NAMALWA (cell line): ENCODE measurements at places on chromosomes 1 and 21.

DNA sequence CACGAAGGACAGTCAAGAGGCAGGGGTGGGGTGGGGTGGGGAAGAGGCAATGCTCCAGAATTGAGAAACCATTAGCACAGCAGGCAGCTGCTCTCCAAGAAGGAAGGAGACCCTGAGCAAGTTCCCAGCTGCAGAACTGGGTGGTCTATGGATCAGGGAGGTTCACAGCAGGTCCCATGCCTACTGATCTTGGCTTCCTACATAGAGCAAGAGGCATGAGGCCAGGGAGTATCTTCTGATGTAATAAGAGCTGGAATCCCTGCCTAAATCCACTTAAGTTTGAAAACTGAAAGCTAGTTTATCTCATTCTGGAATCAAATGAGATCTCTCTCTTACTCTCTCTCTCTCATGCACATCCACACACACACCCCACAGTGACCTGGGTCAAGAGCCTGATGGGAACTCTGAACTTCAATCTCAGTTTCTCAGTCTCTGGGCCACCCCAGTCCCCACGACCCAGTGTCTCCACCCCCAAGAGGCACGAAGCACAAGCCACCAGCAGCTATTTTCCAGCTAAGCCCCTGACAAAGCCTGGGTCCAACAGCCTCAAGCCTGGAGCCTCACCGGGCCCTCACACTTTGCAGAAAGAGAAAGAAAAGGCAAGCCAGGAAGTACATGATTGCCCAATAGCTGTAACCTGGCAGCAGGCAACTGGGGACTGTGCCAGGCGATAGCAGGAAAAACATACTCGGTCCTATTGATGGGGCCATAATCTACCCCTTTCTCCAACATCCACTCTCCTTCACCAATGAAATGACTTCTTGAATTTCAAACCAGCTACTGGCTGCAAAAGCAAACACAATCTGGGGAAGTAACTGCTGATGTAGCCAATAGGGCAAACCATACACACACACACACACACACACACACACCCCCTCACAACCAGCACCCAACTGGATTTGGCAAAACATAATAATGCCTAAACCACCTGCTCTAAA lies 2.2 kb downstream of the NUAK2 start:
- peak; percentile 52 for DNase-seq

GRCh38 chr1:15833069-15833679 lies 14.3 kb upstream of the SPEN start:
- DNase-seq = no peak

- DNase-seq = no peak
Observed at GRCh38 chr1:29460041-29460610, 223.8 kb downstream of the PTPRU start.

- no peak for DNase-seq
Observed at GRCh38 chr21:34650861-34651431, 17.8 kb upstream of the CLIC6 start.

- peak; percentile 91 for DNase-seq
Observed at GRCh38 chr1:214427871-214428277, 123.5 kb downstream of the PTPN14 start.

- DNase-seq = no peak
Observed at GRCh38 chr1:181222972-181223505, 134.5 kb downstream of the IER5 start.
